Pancreas (tissue), 10 donors: ENCODE measurements at places on chromosomes 3 and 15. TPM values are rescaled to one million over a fixed set of nuclear protein-coding genes. Genes with fewer than 3 reads are reported as not detected.

QARS1 gene
- total RNA-seq = 136 TPM

LSMEM2 gene
- total RNA-seq = not detected

DNA sequence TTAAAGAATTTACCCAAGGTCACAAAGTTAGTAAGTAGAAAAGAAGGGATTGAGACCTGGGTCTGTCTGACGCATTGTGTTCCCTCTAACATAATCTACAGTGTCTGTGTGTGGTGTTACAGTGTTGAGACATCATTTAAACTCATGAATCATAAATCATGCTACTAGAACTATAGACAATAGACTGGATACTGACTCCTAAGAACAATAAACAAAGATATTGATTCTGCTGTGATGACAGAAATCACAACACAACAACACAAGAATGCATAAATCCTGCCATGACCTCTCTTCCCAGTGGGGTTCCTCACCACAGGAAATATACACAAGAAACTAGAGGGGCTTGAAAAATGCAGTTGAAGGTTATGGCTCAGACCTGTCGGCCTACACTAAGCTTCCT, 44.3 kb downstream of the TRIM69 start:
- DNase-seq = no peak

DNA sequence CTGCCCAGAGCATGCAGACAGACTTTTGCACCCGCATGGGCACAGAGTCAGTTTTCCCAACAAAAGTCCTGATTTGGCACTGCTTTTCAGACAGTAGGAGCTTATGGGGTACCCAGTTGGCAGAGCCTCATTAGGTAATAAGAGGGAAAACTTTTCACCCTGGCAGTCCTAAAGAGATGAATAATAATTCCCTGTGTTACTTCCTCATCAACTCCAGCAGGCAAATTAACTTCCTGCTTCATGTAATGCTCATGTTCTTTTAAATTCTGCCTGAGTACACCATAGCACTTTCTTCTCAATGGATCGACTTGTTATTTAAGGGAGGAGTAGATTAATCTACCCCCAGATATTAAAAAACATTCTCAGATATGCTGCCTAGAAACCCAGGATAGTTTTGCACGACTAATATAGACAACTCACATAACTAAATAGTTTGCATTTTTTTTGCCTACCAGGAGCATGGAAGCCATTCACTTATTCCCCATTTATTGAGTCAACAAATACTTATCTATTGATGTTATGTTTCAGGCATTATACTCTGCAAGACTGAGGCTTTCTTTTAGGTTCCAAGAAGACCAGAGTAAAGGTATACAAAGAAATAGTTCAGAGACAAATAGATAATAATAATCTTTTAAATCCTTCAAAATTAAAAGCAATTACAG, 214.5 kb downstream of the KCNMB2 start:
- DNase-seq = no peak

DNA sequence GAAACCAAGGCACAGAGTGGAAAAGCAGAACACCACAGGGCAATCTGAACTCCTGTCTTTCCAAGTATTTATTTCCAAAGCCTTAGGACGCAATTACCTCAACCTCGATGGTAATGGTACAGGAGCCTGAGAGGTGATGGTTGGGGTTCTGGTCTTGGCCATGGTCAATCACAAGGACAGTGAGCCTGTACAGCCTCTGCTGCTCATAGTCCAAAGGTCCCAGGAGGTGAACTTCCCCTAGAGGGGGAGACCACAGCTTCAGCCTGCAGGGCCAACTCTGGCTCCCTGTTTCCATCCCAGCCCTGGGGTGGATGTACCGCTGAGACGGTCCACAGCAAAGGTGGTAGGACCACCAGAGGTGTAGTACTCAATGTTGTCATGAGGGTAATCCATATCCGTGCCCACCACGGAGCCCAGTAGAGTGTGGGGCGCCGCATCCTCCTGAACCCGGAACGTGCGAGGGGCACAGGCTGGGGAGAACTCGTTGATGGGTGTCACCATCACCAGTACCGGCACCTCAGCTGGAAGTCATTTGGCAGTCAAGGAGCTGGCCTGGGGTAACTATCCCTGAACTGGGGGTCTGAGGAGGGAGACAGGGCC, 6.1 kb downstream of the CDHR4 start:
- no peak for DNase-seq

DNA sequence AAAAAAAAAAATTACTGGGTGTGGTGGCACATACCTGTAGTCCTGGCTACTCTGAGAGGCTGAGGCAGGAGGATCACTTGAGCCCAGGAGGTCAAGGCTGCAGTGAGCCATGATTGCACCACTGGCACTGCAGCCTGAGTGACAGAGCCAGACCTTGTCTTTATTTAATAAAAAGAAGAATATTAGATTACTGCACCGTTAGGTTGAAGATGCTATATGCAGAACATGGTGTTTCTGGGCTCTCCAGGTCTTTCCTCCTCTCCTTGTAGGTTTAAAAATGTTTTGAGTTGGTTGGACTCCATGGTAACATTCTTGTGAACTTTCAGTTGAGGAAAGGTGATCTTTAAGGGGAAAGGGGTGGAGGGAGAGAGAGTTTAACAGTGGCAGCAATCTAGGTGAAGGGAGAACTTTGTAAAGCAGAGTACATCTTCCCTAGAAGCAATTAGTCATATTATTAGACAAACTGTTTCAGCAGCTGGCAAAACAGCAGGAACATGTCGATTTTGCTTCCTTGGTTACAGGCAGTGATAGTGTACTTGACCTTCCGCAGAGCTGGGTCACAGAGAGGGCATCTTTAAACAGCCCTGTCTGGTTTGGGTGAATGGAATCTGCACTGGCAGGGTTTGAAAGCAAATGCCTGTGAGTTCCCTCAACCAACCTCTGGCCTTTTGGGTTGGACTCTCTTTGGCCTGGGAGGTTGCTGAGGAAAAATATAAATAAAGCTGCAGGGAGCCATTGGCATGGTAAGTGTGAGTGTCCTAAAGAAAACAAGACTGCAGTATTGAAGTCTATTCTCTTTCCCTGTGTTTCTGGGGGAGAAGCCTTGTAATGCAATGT, 42.8 kb downstream of the NR2C2 start:
- no peak for DNase-seq

GRCh38 chr3:79845546-79845945, 77.7 kb upstream of the ROBO1 start:
- no peak for DNase-seq

- DNase-seq = no peak
These were observed 820.8 kb downstream of the IGSF11 start for GRCh38 chr3:118213892-118214291.

DNA sequence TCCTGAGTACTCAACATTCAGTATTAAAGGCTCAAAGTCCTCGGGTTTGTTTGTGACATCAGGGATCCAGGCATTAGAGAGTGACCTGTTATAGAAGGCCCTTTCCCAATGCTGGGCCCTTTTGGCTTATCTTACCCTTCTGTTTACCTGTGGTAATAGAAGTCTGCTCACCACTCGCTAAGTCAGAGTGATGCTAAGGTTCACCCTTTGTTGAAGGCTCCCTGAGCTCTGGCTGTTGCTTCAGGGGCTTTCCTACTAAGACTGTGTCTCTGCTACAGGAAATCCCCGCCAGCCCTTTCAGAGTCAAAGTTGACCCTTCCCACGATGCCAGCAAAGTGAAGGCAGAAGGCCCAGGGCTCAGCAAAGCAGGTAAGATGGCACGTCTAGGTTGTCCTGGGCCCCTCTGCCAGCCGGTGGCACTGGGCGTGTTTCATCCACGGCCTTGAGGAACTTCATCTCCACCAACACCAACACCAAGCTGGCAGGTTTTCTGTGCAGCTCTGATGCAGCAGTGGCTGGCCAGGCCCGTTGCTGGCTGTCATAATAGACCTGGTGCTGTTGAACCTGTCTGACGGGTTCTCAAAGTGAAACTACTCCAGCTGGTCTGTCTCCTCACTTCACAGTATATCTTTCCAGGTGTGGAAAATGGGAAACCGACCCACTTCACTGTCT, 99.1 kb downstream of the DNASE1L3 start:
- peak; percentile 93 for DNase-seq
